ENCODE measurements at places on chromosomes 3 and 15. TPM values are rescaled to one million over a fixed set of nuclear protein-coding genes. Genes with fewer than 3 reads are reported as not detected.

SERPINI2 gene
- total RNA-seq: not detected

CCDC54 gene
- total RNA-seq: not detected

NSUN3 gene
- 6.8 TPM for total RNA-seq

CAPN3 gene
- 0.21 TPM for total RNA-seq

SLC24A5 gene
- not detected for total RNA-seq

ROPN1B gene
- total RNA-seq: not detected

CLDN18 gene
- total RNA-seq: not detected

TPRG1 gene
- 0.28 TPM for total RNA-seq

SLC6A1 gene
- not detected for total RNA-seq

GABRA5 gene
- total RNA-seq: 103 TPM

SLC22A13 gene
- total RNA-seq: not detected

ZDHHC19 gene
- total RNA-seq: 0.21 TPM

INAFM2 gene
- total RNA-seq: 5.1 TPM

UCN2 gene
- total RNA-seq: 14.2 TPM

TNFSF10 gene
- total RNA-seq: 0.10 TPM

DNAH1 gene
- 0.85 TPM for total RNA-seq

DAZL gene
- total RNA-seq: not detected

CCDC174 gene
- total RNA-seq: 10.9 TPM

ZNF774 gene
- 1.4 TPM for total RNA-seq

IGDCC3 gene
- total RNA-seq: not detected

ISLR2 gene
- total RNA-seq: 0.29 TPM

HYAL1 gene
- total RNA-seq: 0.31 TPM

PLOD2 gene
- 114 TPM for total RNA-seq

ULK4 gene
- total RNA-seq: 5.2 TPM

LSG1 gene
- 35.9 TPM for total RNA-seq

DUOX2 gene
- 0.04 TPM for total RNA-seq

CLN6 gene
- total RNA-seq: 67.4 TPM

SEMA3B gene
- 7.1 TPM for total RNA-seq

KCNMB2 gene
- total RNA-seq: not detected

DRD3 gene
- total RNA-seq: not detected

MEX3B gene
- total RNA-seq: 6.7 TPM

All from A549 treated with DMSO at 1 μM for 4 hours (cell line).